ENCODE measurements at places on chromosomes 3 and 15. TPM values are rescaled to one million over a fixed set of nuclear protein-coding genes. Genes with fewer than 3 reads are reported as not detected.

PLAAT1 gene
- total RNA-seq, result not detected

ACKR2 gene
- 2.3 TPM for total RNA-seq

CX3CR1 gene
- 6.2 TPM for total RNA-seq

- no peak for DNase-seq
Measured at GRCh38 chr3:185998136-185998535, 60.3 kb upstream of the TRA2B start.

GRCh38 chr15:97072545-97072944 is 742.0 kb downstream of the NR2F2 start:
- no peak for DNase-seq

GRCh38 chr15:47362118-47362905 is 355.0 kb upstream of the SEMA6D start:
- DNase-seq, result no peak

GRCh38 chr15:90013503-90013937 is 12.4 kb downstream of the ZNF710 start:
- DNase-seq, result no peak

GRCh38 chr3:142613491-142613890 is 17.3 kb downstream of the PLS1 start:
- no peak for DNase-seq
